ENCODE measurements at places on chromosomes 1 and 21.

DNA sequence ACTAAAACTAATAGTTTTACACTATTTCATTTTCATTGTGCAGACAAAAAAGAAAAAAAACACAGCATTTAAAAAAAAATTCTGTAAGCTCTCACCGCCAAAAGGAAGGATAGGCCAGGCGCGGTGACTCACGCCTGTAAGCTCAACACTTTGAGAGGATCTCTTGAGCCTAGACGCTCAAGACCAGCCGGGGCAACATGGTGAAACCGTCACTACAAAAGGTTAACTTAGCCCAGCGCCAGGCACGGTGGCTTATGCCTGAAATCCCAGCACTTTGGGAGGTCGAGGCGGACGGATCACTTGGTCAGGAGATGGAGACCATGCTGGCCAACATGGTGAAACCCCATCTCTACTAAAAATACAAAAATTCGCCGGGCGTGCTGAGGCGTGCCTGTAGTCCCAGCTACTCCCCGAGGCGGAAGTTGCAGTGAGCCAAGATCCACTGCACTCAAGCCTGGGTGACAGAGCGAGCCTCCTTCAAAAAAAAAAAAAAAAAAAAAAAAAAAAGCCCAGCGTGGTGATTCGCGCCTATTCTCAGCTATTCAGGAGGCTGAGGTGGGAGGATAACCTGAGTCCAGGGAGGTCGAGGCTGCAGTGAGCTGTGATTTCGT is 14.3 kb upstream of the SPEN start:
- no peak for DNase-seq

DNA sequence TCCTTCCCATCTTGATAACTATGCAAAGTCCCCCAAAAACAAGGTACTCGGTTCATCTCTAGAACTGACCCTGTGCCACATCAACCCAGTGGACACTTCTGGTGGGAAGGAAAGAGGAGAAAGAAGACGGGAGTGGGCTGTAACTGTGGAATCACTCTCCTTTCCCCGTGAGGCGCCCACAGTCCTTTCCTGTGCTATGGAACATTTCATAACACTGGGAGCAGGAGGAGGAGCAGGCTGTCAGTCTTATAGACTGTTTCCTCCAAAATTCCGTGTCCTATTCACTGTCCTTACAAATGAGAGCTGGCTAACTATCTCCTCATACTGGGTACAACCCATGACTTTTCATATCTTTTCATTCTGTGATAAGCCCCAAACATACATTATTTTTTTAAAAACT is 40.7 kb downstream of the PLEKHA6 start:
- DNase-seq: no peak

DNA sequence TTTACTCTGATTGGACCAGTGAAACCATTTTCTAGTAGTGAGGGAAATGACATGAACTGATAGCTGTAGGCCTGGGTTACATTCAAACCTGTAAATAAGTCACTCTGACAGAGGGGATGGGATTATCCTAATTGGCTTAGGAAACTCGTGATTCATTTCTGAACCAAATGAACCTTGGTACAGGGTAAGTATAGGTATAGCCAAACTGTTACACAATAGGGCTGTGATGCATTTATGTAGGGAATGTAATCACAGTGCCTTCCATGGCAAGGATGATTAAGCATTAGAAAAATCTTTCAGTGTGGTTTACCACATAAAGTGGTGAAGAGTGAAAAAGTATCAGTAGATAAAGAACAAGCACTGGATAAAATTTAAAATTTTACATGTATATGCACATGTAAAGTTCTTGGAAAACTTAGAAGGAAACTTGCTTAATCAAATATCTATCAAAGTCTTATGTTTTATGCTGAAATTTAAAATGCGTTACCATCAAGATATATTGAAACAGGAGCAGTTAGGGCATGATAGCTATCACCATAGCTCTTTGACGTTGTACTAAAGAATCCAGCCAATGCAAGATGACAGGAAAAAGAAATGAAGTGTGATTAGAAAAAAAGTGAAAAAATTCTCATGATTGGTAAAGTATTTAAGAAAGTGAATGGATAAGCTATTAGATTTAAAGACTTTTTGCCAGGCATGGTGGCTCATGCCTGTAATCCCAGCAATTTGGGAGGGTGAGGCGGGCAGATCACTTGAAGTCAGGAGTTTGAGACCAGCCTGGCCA is 63.0 kb downstream of the RABGAP1L start:
- no peak for DNase-seq

GRCh38 chr1:152646656-152647055 is 16.5 kb upstream of the LCE2D start:
- DNase-seq: no peak

DNA sequence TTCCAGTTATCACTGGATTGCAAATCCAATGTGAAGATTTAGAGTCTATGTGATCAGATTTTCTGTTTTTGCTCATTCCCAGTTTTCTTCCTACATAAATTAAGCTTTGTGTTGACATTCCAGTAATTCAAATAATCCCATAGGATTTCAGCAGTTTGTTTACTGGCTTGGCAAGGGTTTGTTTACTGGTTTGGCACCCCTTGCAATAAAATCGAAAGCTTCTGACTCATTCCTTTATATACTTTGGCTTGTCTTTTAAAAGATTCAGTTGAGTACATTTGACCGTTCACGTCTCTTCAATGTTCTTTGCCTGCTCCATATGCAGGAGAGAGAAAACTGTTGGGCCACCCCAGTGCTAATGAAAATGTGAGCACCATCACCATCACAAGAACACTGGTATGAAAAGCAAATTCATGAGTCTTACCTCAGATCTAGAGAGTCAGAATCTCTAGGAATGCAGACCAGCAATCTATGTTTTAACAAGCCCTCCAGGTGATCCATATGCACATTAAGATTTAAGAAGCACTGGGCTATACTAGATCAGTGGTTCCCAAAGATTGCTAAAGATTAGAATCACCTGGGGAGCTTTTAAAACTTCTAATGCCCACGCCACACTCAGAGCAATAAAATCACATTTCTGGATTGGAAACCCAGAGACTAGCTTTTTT is 32.8 kb downstream of the ZC3H11B start:
- DNase-seq: no peak

GRCh38 chr1:71738256-71738655 is 544.1 kb downstream of the NEGR1 start:
- DNase-seq: no peak

DNA sequence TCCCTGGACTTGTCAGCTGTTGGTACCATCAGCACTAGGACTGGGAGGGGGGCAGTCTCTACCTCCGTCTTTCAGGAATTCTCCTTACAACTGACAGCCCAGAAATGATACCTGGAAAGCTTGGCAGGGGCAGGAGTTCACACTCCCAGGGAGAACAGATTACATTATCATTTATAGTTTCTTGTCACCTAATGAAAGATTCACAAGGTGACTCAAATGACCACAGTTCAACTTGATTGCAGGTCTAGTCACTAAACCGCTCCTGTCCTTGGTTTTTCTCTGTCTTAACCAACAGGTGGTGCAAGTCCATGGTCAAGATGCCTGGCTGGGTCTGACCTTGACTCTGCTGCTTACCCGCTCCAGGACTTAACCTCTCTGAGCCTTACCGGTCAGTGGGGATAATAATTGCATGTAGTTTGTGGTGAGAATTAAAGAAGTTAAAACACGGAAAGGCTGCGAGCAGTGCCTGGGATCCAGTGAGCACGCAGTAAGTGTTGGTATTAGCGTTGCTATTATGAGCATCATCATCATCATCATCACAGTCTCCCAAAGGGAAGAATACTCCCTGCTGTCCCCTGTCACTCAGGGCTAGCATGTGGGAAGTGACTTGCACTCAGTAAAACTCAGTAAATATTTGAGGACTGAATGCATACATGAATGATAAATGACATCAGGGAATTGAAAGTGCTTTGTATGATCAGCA is 125.3 kb upstream of the CD34 start:
- no peak for DNase-seq

All from SIG-M5 (cell line).